Tibial nerve (tissue), 4 donors: ENCODE measurements at places on chromosomes 6 and 20.
A peak's percentile ranks its signal among the peaks of the same experiment; 100 is the strongest.

DNA sequence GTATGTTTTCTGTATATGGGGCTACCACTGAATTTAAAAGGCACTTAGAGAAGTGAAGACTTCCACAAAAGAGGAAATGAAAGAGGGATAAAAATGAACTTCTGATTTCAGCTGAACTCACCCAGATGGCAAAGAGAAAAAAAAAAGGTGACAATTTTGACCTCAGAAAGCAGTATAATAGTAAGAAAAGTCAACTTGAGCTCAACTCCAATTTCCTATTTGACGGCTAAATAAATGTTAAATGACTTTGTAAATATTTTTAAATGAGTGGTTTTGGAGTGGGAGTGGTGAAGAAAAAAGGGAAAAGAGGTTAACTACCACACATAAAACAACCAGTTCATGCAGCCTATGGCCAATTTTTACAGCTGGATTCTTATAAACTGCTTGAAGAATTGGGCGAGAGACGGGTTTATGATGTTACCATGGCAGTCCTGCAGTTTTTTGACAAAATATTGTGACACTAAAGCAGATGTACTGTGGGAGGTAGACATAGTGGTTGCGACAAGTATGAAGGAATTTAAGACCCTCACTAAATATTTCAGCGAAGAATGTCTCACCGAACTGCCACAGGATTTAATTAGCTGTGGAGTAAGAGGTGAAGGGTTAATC lies 49.8 kb upstream of the ADTRP start:
- DNase-seq: no peak

GRCh38 chr6:151269321-151269995 lies 29.7 kb downstream of the AKAP12 start:
- no peak for DNase-seq

GRCh38 chr20:57660181-57660921 lies 40.1 kb upstream of the ZBP1 start:
- DNase-seq: no peak

DNA sequence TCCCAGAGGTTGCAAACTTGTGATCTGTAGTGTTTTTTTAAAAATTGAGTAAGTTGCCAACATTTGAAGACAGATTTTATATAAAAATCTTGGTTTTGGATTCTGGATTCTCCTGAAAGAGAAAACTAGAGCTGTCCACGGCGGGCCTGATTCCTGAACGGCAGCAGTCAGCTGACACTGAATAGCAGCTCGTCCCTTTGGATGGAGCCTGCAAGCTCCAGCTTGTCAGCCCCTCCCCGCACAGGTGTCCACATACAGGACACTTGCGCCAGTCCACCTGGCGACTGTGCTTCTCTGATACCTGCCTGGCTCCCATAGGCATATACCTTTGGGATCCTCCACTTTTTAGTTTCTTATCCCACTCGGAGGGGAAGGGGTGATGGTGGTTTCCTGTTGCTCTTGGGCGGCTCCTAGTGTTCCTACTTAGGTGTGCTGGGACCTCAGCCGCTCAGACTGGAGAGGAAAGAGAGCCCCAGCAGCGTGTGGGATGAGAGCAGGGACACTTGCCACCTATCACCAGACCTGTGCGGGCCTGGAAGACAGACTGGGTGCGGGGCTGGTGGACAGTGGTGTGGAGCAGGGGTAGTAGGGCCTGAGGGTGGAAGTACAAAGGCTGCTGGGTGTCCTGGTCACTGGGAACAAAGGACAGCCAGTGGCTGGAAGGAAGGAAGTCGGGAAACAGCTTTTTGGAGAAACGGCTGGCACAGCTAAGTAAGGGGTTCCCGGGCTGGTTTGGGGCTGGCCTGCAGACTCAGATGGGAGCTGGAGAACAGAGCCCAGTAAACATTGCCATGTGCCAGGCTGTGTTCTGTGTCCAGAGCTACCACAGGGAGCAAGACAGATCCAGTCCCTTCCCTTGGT lies 18.3 kb downstream of the GHRH start:
- DNase-seq: no peak

- DNase-seq: no peak
Measured at GRCh38 chr6:55705451-55706440, 126.8 kb upstream of the HMGCLL1 start.

DNA sequence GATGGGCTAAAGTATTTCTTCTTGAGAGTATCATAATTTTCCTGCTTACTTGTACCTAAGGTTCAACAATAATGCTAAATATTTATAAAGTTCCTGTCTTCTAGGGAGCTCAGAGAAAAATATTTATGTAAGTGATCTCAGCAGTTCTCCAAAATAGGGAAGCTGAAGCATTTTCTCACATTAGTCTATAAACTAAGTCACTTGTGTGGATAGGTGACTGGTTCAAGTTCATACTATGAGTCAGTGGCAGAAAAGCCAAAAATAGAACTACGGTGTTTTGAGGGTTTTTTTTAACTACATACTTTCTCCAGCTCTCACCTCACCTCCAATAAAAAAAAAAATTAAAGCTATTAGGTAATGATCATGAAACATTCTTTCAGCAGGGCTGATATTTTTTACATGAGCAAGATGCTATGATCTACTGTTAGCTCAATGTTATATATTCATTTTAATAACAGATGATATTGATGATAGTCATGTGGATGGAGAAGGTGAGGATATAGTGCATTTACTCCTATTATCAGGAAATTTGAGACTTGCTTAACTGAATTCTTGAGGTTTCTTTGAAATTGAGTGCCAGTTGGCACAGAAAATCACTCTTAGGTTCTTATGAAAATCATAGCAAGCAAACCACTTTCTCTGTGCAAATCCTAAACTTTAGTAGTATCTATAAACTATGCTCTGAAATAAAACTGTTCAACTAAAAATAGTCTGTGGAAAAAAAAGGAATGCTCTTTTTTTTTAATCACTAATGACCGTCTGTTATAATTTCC lies 4.1 kb upstream of the MOXD1 start:
- no peak for DNase-seq

DNA sequence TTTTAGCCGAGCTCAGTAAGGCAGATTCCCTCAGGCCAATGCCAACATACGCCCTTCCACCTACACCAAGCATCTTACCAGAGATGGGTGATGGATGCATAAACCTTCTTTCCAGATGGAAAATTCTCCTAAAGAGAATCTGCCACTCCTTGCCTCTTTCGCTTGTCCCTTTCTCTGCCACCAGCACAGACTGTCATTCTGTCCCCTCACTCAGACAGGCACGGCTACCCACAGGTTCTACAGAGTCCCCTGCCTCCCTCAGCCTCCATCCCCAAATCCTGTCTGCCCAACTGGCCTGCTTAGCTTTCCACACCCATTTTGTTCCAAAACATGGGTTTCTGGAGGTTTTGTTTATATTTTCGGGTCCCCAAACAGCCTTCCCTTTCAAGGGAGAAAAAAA lies 12.7 kb upstream of the FOXF2 start:
- DNase-seq: no peak

GRCh38 chr6:143026696-143027449 lies 33.8 kb upstream of the AIG1 start:
- peak; percentile 28 for DNase-seq

- no peak for DNase-seq
Measured at GRCh38 chr6:44475417-44475778, 87.9 kb downstream of the CDC5L start.

DNA sequence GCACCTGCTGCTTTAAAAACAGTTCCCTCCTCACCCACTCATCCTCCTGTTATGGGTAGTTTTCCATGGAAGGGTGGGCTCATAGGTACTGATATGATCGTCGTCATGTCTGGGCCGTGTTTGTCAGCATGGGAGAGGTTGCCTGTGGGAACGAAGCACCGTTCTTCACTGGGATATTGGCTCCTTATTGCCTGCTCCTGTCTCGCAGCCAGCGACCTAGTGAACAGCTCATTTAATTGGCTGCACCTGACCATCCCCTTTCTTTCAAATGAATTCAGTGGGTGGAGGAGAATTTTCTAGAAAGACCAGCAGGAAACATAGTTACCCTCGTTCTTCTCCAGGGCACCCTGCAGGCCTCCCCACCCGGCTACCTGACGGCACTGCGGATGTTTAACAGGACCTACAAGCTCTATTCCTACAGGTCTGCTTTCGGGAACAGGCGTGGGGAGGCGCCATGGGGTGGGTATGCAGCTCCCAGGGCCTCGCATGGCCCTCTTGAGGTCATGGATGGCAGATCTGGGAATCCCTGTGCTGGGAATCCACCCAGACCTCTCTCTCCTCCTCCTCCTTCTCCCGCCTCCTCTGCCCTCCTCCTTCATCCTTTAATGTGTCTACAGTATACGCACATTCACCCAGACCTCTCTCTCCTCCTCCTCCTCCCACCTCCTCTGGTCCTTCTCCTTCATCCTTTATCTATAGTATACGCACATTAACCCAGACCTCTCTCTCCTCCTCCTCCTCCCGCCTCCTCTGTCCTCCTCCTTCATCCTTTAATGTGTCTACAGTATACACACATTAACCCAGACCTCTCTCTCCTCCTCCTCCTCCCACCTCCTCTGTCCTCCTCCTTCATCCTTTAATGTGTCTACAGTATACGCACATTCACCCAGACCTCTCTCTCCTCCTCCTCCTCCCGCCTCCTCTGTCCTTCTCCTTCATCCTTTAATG lies 21.9 kb downstream of the ENTPD6 start:
- no peak for DNase-seq

- no peak for DNase-seq
Measured at GRCh38 chr6:147684906-147685305, 176.4 kb downstream of the SAMD5 start.

- DNase-seq: no peak
Measured at GRCh38 chr6:14703586-14703985, 542.3 kb upstream of the JARID2 start.

- DNase-seq: no peak
Measured at GRCh38 chr6:10174761-10175160, 240.1 kb downstream of the TFAP2A start.

DNA sequence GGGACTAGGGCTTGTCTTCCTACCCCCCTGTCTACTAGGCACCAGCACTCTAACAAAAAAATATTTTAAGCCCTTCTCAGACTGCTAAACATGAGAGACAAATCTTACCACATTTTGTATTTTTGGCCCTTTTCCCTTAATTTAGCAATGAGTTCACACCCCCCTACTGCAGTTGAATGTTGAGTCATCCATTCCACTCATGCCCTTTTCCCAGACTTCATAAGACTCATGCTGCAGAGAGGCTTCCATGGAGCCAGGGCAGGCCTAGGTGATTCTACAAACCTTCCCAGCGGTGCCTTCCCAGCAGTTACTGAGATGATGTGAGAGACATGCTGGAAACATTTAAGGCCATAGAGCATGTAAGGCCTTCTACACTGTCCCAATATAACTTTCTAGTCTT lies 53.9 kb downstream of the PXDC1 start:
- no peak for DNase-seq

DNA sequence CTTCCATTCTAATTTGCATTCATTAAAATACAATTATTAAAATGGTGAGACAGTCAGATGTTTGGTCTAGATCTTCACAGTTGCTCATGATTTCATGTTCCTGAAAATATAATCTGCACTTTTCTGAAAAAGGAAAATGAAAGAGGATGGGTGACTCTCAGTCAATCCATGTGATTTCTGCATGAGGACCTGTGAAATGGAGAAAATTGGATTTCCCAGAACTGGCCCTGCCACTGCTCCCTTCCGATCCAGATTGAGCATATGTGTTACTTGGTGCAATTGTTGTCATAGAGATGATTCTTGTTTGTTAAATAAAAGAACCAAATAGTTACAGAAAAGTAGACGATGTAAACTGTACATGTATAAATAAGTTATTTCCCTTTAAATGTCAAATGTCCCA lies 37.4 kb downstream of the HAO1 start:
- DNase-seq: no peak

DNA sequence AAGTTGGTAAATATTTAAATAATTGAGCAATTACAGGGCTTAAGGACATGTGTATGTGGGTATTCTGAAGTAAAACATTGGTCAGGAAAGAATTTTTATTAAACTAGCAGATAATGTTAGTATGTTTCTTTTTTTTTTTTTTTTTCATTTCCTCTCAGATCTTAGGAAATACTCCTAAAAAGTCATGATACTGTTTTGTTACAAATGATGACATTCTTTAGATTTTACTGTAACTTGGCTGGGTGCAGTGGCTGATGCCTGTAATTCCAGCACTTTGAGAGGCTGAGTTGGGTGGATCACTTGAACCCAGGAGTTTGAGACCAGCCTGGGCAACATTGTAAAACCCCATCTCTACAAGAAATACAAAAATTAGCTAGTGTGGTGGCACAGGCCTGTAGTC lies 41.5 kb downstream of the CDC40 start:
- no peak for DNase-seq

DNA sequence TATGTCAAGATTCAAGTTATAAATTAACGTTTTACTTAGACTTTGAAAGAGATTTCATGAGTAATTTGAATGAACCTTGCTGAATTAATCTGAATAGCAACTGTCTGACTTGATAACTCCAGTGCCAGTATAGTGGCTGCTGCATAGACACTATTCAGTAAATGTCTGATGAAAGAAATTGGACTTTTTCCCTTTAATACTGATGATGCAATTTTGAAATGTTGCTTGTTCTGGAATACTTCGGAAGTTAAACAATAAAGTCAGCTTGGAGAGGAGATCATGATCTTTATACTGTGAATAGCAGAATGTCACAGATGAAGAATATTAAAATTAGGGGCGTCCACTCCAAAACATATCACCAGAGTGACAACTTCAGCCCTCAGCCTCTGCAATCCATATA lies 3.6 kb upstream of the PGBD1 start:
- no peak for DNase-seq

DNA sequence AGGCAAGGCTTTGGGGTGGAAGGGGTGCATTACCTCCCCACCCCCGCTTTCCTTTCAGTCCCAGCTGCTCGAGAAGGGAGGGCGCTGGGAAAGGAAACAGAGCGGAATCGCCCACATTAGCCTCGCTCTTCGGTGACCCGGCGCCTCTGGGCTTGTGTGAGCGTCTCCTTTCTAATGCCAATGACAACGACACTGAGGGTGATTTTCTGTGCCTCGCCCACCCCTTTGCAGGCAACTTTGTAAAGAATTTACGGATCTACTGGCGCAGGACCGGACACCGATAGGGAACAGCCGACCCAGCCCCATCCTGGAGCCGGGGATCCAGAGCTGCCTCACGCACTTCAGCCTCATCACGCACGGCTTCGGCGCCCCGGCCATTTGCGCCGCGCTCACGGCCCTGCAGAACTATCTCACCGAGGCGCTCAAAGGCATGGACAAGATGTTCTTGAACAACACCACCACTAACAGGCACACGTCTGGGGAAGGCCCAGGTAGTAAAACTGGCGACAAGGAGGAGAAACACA lies 24.3 kb downstream of the TFAP2B start:
- DNase-seq: no peak

- DNase-seq: no peak
Measured at GRCh38 chr6:77371748-77372147, 91.5 kb downstream of the HTR1B start.
